ENCODE measurements at places on chromosomes 1 and 21. TPM values are rescaled to one million over a fixed set of nuclear protein-coding genes. Genes with fewer than 3 reads are reported as not detected.

- H3K27me3 ChIP-seq: no peaks in the 10 kb centered on the region
- no peaks in the 10 kb centered on the region for H3K4me1 ChIP-seq
- no peak for DNase-seq
- no peaks in the 10 kb centered on the region for H3K36me3 ChIP-seq
- no peak overlapping the region for H3K4me3 ChIP-seq
Measured at GRCh38 chr1:218964471-218965185, 209.1 kb upstream of the LYPLAL1 start.

- no peak overlapping the region for H3K4me3 ChIP-seq
- no peaks in the 10 kb centered on the region for H3K4me1 ChIP-seq
- no peaks in the 10 kb centered on the region for H3K27me3 ChIP-seq
- no peak overlapping the region for H3K27ac ChIP-seq
Measured at GRCh38 chr1:220454155-220454777, 73.7 kb upstream of the MARK1 start.

DNA sequence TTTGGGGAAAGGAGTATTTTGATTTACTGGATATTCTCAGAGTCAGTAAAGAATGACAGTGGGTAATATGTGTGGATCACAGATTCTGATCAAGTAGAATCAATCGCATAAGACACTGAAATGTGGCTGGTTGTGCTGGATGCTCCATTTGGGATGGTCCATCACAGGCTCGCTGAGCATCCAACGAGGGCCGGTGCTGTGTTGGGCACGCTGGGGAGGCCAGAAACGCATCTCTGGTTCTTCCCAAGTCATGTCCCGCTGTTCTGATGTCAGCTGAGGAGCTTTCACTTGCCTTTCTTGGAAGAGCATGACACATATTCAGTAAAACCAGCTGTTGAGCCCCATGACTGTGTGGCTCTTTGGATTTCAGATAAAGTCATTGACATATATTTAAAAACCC lies 72.0 kb downstream of the UMODL1 start:
- H3K4me3 ChIP-seq: no peak overlapping the region
- no peaks in the 10 kb centered on the region for H3K36me3 ChIP-seq
- no peak for DNase-seq
- no peaks in the 10 kb centered on the region for H3K27me3 ChIP-seq
- no peaks in the 10 kb centered on the region for H3K4me1 ChIP-seq

DNA sequence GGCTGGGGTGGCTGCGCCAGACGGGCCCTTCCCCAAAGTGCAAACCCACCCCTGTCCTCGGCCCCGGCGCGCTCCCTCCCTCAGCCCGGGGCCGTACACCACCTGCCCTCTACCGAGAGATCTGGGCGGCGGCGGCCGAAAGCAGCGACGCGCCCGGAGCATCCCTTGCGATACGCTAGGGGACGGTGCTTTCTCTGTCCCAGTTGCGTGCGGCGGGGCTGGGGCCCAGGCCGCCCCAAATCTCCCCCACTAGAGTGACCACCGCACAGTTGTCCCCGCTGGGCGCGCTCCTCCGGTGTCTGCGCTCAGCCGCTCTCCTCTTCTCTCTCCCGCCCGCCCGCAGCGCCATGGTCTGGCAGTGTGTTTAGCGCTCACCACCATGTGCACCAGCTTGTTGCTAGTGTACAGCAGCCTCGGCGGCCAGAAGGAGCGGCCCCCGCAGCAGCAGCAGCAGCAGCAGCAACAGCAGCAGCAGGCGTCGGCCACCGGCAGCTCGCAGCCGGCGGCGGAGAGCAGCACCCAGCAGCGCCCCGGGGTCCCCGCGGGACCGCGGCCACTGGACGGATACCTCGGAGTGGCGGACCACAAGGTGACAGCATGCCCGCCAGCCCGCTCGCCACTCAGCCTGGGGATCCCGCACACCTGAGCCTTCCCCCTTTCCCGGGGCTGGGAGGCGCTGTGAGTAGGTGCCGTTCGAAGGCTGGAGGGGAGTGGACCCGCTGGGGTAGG lies 1.0 kb downstream of the ST6GALNAC5 start:
- DNase-seq: peak; percentile 17
- no peaks in the 10 kb centered on the region for H3K27me3 ChIP-seq
- H3K4me3 ChIP-seq: peak overlapping the region; percentile 55
- H3K36me3 ChIP-seq: peaks cover 3% of the 10 kb centered on the region

DNA sequence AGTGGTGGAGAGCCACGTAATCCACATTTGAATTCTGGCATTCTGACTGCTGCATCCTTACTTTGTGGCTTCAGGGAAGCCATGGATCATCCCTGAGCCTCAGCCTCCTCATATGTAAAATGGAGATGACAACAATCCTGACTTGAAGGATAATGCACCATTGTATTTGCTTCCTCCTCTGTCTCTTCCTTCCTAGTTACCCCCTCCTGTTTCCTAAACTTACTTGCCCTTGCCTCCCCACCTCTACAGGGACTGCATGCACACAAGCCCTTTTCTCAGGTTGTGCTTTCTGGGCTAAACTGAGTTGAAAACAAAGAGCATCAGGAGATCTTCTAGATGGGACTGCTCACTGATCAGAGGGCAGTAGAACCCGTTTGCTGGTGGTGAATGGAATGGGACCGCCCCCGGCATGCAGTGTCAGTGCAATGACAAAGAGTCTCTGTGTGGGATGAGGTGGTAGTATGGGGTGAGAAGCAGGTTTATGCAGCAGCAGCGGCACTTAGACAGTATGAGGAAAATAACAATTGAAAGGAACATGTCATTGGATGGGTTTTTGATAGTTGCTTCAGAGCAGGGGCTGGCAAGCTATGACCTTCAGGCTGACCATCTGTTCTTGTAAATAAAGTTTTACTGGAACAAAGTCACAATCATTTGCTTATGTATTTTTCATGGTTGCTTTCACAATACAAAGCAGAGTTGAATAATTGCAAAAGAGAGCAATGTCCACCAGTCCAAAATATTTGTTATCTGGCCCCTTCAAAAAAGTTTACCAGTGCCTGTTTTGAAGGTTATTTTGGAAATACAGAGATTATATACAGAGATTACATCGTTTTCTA lies 6.1 kb upstream of the ADAMTS1 start:
- no peaks in the 10 kb centered on the region for H3K4me1 ChIP-seq
- no peak overlapping the region for H3K4me3 ChIP-seq
- H3K27ac ChIP-seq: no peak overlapping the region
- no peaks in the 10 kb centered on the region for H3K36me3 ChIP-seq
- H3K27me3 ChIP-seq: no peaks in the 10 kb centered on the region

DNA sequence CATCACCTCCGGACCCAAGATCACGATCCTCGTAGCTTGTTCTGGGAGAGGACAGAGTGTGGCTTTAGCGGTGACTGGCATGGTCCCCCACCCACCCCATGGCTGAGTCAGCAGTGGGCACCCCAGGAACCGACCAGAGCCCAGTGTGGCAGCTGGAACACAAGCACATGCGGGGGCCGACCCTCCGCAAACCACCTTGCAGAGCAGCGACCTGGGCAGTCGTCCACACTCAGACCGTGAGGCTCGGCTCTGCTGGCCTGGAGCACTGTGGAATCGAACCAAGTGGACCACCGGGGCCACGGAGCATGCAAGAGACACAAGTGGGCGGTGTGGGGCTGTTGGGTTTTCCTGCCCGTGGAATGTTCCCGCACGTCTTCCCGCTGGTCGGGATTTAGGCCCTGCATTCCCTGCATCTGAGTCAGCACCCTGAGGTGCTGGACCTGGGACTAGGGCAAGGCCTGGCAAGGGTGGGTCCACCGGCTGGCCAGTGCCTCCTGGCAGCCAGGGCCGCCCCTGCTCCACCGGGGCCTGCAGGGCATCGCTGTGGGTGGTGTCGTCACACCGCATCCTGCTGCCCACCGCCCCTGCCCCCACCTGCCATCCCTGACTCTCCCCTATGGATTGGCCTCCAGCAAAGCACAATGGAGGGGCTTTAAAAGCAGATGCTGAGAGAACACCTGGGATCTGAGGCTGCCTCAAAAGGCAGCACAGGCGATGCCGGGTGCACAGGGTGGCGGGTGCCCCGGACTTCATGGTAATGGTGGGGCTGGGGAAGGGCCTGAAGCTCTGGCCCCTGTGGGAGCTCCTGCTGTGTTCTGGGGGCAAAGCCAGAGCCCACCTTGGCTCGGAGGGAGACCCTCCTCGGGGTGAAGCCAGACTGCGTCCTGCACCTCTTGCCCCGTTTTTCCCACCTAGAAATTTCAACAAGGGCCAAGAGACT lies 18.5 kb downstream of the MORN1 start:
- H3K27me3 ChIP-seq: no peaks in the 10 kb centered on the region
- no peak overlapping the region for H3K4me3 ChIP-seq
- H3K4me1 ChIP-seq: no peaks in the 10 kb centered on the region
- no peak overlapping the region for H3K27ac ChIP-seq
- no peaks in the 10 kb centered on the region for H3K36me3 ChIP-seq

- no peak for DNase-seq
- H3K4me1 ChIP-seq: no peaks in the 10 kb centered on the region
Measured at GRCh38 chr1:13624526-13624925, 40.9 kb downstream of the PDPN start.

GRCh38 chr1:117630423-117630998 lies 24.7 kb downstream of the TENT5C start:
- H3K4me1 ChIP-seq: no peaks in the 10 kb centered on the region
- no peaks in the 10 kb centered on the region for H3K27me3 ChIP-seq
- H3K36me3 ChIP-seq: no peaks in the 10 kb centered on the region
- DNase-seq: no peak
- H3K27ac ChIP-seq: no peak overlapping the region

GRCh38 chr1:231369282-231369681 lies 31.2 kb downstream of the SPRTN start:
- no peak overlapping the region for H3K4me3 ChIP-seq
- no peak for DNase-seq
- peaks cover 4% of the 10 kb centered on the region for H3K4me1 ChIP-seq
- no peak overlapping the region for H3K27ac ChIP-seq
- H3K36me3 ChIP-seq: no peaks in the 10 kb centered on the region
- no peaks in the 10 kb centered on the region for H3K27me3 ChIP-seq

- no peaks in the 10 kb centered on the region for H3K27me3 ChIP-seq
- H3K36me3 ChIP-seq: no peaks in the 10 kb centered on the region
- H3K27ac ChIP-seq: no peak overlapping the region
- no peak for DNase-seq
- no peaks in the 10 kb centered on the region for H3K4me1 ChIP-seq
Measured at GRCh38 chr1:89896105-89896942, 75.5 kb downstream of the LRRC8D start.

- no peak overlapping the region for H3K27ac ChIP-seq
- DNase-seq: no peak
- H3K4me1 ChIP-seq: no peaks in the 10 kb centered on the region
- no peaks in the 10 kb centered on the region for H3K27me3 ChIP-seq
Measured at GRCh38 chr1:170678027-170678600, 14.2 kb downstream of the PRRX1 start.

DNA sequence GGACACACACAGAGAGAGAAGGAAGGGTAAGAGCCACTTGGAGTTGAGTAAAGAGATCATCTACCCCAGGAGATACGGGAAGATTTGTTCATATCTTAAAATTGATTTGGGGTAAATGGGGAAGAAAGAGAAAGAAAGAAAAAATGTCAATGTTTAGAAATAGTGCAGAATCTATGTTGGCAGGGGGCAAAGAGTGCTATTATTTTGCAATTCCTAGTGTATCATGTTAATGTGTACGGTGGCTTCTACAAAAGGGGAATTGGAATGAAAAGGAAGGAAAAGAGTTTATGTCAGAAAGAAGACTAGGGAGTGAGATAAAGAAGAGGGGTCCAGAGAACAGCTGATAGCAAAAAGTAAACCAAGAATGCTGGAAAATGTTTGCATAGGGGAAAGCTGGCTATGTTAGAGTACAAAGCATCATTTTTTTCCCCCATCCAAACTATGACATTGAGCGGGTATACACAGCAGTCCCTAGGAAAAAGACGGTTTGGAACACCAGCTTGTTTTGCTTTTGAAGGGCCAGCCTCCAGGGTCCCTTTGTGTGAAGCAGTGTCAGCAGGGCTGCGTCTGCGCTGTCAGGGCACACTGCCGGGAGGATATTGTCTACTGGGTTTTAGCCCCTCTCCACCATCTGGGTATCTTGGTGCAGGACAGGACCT lies 10.8 kb downstream of the LRRC8D start:
- peaks cover 65% of the 10 kb centered on the region for H3K4me1 ChIP-seq
- no peak overlapping the region for H3K4me3 ChIP-seq
- H3K27me3 ChIP-seq: no peaks in the 10 kb centered on the region
- no peak for DNase-seq
- H3K36me3 ChIP-seq: no peaks in the 10 kb centered on the region
- no peak overlapping the region for H3K27ac ChIP-seq

DNA sequence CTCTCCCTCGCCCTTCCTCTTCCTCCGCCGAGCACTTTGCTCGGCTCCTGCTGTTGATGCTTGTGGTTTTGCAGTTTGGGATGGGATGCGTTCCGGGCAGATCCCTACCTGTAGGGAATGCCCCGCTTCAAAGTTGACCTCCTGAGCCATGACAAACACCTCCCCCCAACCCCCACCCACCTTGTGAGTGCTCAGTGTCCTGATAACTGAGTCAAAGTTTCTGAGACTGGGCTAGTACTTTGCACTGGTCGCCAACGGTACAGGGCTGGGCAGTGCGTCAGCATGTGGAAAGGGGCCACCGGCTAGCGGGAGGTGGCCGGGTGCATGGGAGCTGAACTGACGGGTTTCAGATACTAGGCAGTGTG lies 771 bp downstream of the RABGAP1L start:
- H3K36me3 ChIP-seq: no peaks in the 10 kb centered on the region
- peak overlapping the region; percentile 86 for H3K4me3 ChIP-seq
- peak overlapping the region; percentile 93 for H3K27ac ChIP-seq
- no peaks in the 10 kb centered on the region for H3K27me3 ChIP-seq

LHX8 gene
- not detected for total RNA-seq

DYNLT5 gene
- not detected for total RNA-seq

PLCH2 gene
- 0.30 TPM for total RNA-seq

S100A7 gene
- not detected for total RNA-seq

MROH9 gene
- not detected for total RNA-seq

CLCA2 gene
- total RNA-seq: not detected

COX20 gene
- total RNA-seq: 44.4 TPM

CSF3R gene
- total RNA-seq: 18.0 TPM

Data from tibial nerve (tissue), 4 donors.